GM23338 (cell line): ENCODE measurements at places on chromosomes 6 and 20. TPM values are rescaled to one million over a fixed set of nuclear protein-coding genes. Genes with fewer than 3 reads are reported as not detected.
A peak's percentile ranks its signal among the peaks of the same experiment; 100 is the strongest.

DNA sequence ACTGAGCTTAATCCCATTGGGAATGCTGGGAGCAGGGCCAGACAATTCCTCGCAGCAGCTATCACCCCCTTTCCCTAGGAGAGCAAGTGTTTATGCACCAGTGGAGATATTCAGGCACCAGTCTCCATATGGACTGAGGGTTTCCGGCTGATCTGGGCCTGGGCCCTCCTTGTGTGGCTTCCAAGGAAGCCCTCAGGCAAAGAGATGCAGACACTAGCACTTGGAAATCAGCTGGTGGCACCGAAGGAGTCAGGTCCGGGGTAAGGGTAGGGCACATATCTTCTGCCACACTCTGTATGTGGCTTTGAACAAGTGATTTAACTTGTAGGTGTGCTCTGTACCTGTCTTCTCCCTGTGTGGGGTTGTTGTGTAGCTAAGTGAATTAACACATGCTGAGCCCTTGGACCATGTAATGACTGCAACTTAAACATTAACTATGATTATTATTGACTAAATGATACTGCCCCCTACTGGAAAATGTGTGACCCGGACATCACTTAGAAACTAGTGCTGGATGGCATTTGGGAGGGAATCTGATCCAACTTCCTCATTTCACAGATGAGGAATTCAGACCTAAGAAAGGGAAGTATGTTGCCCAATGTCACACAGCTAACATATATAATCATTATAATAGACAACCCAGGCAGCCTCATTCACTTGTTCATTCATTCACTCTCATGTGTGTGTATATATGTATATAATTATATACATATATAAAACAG lies 19.3 kb upstream of the WFDC2 start:
- peak; percentile 91 for DNase-seq

Gene BPIFB2
- total RNA-seq: not detected in 2 replicates

GRCh38 chr6:26031151-26031594 lies 56.1 kb upstream of the HFE start:
- no peak for DNase-seq

DNA sequence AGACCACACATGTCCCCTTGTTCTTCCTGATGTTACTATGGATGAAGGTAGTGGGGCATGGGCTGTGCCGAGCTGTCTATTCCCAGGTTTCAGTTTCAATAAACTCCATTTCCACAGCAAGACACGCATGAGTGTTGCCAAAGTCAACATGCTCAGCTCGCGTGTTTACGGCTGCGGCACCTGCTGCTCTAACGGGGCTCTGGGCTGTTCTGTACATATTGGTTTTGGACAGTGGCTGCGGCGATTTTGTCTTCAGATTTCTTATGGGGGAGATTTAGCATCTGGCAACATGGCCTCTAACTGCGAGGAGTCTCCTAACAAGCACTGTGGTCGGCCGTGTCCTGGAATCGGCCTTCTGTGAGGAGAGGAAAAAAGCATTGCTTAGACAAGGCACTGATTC lies 58.6 kb downstream of the TMEM242 start:
- DNase-seq: no peak

GRCh38 chr6:168540713-168541291 lies 99.8 kb downstream of the SMOC2 start:
- peak; percentile 77 for DNase-seq

DNA sequence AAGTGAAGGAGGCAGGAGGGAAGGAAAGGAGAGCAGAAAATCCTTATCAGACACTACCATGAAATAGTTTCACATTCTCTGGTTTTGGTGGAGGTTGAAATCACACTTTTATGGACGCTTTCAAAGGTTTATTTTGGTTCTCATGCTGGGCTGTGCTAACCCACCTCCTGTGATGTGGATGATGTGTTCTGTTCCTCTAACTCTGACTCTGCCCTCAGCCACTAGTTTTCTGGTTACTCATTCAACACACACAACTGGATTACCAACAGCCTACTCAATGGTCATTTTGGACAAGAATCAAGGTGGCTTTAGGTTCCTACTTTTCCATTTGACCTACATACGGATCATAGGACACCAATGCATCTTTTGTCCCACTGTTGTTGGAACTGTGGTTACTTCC lies 522.1 kb upstream of the BTBD3 start:
- no peak for DNase-seq

DNA sequence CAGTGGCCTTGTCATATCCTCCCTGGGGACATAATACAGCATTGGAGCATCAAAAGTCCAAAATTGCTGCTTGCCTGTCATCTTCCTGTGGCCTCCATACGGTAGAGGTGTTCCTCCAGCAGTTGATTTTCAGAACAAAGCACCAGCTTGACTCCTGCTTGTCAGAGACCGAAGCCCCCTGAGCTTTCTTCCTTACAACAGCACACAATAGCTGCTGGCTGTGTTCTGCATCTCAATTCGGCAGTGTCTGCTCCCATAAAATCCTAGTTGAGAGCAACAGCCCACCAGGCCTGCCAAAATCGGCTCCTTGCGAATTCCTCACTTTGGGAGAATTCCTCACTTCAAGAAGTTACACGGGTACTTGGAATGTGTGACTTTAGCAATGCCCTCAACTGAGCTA lies 372.9 kb downstream of the SAMD5 start:
- DNase-seq: peak; percentile 24

- peak; percentile 16 for DNase-seq
Measured at GRCh38 chr6:100266494-100267401, 198.0 kb downstream of the SIM1 start.

DNA sequence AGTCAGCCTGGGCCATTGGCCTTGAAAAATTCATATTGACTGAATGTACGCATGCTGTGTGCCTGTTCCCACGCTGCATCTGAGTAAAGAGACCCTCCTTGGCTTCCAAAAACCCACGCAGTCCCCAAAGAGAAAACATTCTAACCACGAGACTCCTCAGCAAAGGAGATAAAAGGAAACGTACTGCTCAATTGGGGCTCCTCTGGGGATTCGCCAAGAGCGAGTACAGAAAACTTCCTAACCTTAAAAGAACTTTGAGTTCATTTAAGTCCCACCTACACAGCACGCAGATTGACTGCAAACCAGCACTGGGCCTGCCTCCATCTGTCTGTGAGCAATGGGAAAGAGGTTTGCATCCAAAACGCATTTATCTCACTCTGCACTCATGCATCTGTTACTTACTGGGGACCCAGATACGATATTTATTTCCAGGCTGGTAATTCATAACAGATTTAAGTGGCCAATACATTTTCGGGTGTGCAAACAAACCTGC lies 505.9 kb upstream of the CHD6 start:
- DNase-seq: no peak

DNA sequence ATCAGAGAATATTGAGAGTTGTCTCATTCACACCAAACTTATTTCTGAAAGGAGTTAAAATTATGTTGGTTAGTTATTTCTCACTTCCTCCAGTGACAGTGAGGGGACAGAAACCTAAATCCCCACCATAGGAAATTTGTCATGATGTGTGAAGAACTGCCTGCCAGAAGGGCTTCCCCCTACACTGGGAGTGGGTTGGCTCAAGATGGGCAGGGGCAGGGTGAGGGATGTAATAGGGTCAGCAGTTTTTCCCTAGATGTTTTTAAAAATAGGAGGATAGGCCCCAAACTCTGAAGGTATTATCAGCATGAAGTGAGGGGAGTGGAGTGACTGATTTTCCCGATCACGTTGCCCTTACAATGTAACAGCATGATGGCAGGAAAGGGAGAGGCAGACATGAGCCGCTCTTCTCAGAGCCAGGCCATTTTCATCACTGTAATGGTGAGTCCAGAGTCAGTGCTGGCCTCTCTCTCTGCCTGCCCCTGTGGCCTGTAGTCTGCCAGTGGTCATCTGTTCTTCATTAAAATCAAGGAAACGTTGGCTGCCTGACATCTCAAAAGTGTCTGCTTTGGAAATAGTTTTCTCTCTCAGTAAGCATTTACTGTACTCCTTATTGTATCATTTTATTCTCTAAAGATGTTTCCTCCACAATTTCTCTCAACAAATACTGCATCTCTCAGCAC lies 59.8 kb upstream of the SYNJ2 start:
- DNase-seq: no peak

GRCh38 chr6:2984738-2985406 lies 13.5 kb upstream of the SERPINB6 start:
- DNase-seq: peak; percentile 69

Gene TXLNB
- 0.23 and 0.28 TPM in 2 replicates for total RNA-seq

Gene FKBP1C
- total RNA-seq: 0.19 and 0.35 TPM in 2 replicates

Gene FAM217A
- not detected in 2 replicates for total RNA-seq

Gene RIMS1
- total RNA-seq: 3.9 and 4.0 TPM in 2 replicates

- no peak for DNase-seq
Measured at GRCh38 chr6:157123234-157123633, 200.1 kb downstream of the TMEM242 start.

DNA sequence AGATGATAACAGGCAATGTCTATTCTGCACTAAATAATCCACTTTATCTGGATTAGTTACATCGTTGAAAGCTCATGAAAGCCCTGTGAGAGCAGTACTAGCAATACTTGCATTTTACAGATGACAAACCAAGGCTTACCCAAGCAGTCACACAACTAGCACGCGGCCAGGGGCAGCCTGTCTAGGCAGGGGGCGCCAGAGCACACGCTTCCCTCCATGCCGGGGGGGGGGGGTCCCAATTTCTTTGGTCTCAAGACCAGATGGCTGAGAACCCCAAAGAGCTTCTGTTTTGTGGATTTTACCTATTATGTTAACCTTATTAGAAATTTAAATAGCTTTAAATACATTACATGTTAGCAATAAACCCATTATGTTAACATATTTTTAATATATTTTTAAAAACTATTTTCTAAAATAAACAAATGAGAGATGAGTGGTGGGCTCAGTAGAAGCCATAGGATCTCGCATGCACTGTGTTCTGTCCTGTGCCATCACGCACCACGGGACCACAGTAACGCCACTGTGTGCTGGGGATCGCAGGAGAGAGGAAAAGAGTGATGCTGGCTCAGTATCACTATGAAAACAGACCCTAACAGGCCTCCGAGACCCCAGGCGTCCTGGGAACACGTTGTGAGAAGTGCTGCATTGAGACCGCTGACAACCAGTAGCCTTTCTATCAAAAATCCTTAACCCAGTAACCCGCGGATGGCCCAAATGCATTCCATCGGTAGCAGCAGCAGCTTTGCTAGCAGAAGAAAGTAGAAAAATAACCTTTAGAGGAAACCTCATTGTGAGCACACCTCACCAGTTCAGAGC lies 5.3 kb upstream of the PRR18 start:
- peak; percentile 77 for DNase-seq

Gene STX16
- 66.5 and 70.5 TPM in 2 replicates for total RNA-seq

GRCh38 chr20:24032400-24032898 lies 43.9 kb upstream of the GGTLC1 start:
- no peak for DNase-seq

Gene PDYN
- 0.24 and 0.47 TPM in 2 replicates for total RNA-seq

Gene TRIM10
- 0.31 TPM in 1 of 2 replicates, not detected in the other for total RNA-seq

DNA sequence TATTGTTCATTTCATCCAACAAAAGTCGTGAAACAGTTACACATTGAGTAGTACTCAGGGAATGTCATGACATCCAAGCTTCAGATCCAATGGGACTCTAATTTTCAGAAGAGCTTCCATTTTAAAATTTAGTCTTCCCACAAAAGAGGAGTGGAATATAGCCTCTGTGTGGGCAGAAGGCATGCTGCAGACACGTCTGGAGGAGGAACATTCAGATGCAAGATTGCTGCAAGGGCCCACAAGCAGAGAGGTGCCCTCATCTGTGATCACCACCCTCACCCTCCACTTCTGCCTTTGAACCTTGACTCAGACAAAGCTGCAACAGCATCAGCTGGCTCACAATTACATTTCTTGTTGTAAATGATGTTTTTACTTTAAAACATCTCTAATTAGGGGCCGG lies 29.9 kb downstream of the NRN1 start:
- DNase-seq: no peak

- DNase-seq: peak; percentile 44
Measured at GRCh38 chr6:105112577-105112976, 67.2 kb downstream of the POPDC3 start.

Gene TJAP1
- 33.3 and 34.3 TPM in 2 replicates for total RNA-seq

DNA sequence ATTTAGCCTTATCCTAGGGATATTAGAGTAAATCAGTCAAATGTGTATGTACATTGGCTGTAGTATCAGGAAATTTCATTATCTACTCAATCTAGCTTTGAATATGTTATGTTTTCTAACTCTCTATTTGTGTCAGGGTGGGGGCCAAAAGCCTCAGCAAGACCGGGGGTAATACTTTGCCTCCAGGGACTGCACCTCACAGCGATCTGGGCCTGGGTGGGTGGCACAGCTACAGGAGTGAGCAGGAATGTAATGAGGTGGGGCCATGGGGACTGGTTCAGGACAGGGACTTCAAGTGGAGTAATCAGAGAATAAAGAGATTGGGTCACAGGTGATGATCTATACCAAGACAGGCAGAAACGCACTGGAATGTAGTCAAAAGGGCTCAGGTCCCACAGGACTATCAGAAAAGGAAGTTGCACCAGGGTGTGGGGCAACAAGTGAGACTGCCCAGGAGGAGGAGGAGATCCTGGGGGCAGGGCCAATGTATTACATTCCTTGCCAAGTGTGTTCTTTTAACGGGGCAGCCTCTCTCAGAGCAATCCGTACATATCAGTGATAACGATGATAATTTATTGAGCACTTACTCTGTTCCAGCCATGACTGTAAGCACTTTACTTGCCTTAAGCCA lies 54.0 kb downstream of the PIGU start:
- no peak for DNase-seq

GRCh38 chr20:23666189-23666588 lies 22.6 kb downstream of the CST4 start:
- DNase-seq: peak; percentile 23

- peak; percentile 35 for DNase-seq
Measured at GRCh38 chr6:41200296-41200900, 551 bp downstream of the TREML2 start.

Gene BPIFA1
- not detected in 2 replicates for total RNA-seq

DNA sequence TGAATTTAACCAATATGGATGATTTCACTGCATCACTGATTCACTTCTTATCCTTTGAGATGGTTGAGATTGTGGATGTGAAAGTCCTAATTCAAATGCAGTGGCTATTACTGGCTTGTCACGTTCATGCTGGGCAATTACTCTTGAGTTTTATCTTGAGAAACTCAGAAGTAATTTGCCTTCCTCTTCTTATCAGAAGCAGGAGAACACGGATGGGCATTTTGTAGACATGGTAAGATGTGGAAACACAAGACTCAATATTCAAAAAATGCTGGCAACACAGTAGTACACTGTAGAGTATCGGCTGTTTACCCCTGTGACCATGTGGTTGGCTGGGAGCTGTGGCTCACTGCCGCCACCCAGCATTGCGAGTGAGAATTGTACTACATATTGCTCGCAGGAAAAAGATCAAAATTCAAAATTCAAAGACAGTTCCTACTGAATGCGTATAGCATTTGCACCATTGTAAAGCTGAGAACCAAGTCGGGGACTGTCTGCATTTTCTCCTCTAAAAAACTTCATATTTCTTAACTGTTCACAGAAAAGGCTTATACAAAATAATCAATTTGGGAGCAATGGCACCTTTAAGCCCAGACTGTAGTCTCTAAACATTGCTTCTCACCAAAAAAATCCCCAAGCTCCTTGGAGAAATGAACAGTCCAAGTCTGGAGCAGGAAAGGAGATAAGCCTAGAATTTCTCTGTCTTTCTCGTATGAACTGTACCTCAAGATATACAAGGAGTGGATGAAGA lies 61.9 kb upstream of the ELOVL5 start:
- peak; percentile 65 for DNase-seq
